ENCODE measurements at places on chromosomes 4 and X. TPM values are rescaled to one million over a fixed set of nuclear protein-coding genes. Genes with fewer than 3 reads are reported as not detected.

- no peak for DNase-seq
These were observed 102.2 kb upstream of the EGFL6 start for GRCh38 chrX:13467243-13467642.

Gene EDA2R
- total RNA-seq: 1.0 TPM

GRCh38 chrX:23394421-23394820 is 59.8 kb downstream of the PTCHD1 start:
- no peak for DNase-seq

DNA sequence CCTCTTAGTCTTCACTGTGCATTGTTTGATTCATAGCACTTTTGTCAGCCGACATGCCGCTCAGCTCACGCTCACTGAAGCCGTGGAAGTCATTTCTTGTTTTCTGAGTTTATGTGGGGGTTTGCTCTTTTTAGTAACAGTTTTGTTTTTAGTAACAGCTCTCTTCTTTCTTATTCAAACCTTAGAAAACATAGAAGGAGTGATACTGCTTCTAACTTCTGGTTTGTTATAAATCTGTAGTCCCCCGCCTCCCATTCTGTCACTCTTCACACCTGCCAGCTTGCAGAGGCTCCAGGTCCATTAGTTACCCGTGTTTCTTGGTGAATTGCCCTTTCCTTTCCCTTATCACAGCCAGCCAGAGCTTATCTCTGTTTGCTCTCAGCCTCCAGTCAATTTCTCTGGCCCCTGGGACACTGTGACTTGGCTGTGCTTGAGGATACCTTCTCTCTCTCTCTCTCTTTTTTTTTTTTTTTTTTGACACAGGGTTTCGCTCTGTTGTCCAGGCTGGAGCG is 50.5 kb downstream of the GRK4 start:
- DNase-seq: no peak

DNA sequence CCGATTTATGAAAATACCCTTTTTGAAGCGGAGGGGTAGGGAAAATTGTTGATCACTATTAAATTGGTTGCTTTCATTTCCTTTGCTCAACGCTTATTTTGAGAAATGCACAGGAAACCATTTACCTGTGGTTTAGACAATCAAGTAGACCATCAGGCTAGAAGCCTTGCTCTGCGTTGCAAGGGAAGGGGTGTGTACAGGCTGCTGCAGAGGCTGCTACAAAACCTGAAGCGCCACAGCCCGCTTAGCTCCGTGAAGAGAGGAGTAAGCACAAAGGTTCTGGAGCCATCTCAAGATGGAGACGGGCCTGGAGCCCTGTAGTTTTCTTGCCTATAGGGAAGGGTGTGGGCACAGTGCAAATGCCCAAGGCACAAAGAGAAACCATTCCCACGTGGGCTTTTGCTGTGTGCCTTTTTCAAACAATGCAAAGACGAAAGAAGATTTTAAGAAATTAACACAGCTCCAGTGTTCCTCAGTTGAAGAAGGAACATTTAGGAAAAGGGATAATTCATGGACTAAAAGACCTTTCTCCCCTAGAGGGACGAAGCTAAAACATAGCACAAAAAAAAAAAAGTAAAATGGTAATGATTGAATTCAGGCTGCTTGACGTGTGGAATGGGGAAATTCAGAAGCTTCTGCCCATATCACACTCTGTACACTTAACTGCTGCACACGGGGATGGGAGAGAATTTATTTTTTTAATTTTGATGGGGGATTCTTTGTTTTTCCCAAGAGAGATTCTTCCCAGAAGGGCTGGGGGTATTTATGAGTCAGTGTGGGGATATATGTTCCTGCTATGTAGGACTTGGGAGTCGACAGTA is 3.5 kb downstream of the TMSB4X start:
- peak; percentile 55 for DNase-seq

DNA sequence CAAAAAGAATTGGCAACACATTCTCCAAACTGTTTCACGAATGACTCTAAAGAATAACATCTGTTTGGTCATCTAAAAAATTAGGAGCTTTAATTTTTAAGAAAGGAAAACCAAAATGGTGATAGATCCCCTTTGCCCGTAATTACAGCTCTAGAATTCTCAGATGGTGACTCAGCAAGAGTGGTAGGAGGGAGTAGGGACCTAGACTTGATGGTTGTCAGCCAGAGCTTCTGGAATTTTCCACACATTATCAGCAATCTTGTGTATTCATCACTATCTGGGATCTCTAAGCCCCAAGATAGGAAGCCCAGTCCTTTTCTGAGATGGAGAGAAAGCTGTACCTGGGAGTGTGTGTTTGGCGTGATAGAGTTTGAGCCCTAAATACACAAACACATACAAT is 103.9 kb upstream of the RAB40AL start:
- DNase-seq: no peak

DNA sequence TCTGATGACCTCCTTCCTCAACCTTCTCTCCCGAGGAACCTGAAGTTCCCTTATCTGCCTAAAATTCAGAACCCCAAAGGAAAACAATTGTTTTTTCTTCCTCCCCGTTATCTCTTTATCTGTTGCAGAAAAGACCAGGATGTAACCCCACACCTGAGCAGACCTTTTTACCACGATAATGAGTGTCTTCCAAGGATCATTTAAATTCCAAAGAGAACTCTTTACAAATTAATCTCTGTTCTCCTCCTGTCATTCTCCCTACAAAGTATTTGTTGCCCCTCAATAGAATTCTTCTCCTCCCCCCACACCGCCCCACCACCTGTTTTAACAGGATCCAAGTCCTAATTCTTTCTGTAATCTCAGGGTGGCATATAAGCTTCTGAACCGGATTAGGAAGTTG is 78.5 kb upstream of the NLGN4X start:
- no peak for DNase-seq

GRCh38 chr4:133157460-133158160 is 8.5 kb downstream of the PCDH10 start:
- DNase-seq: no peak

Gene MUC7
- total RNA-seq: not detected

Gene CLDN2
- total RNA-seq: 0.10 TPM

Gene MTNR1A
- total RNA-seq: not detected

DNA sequence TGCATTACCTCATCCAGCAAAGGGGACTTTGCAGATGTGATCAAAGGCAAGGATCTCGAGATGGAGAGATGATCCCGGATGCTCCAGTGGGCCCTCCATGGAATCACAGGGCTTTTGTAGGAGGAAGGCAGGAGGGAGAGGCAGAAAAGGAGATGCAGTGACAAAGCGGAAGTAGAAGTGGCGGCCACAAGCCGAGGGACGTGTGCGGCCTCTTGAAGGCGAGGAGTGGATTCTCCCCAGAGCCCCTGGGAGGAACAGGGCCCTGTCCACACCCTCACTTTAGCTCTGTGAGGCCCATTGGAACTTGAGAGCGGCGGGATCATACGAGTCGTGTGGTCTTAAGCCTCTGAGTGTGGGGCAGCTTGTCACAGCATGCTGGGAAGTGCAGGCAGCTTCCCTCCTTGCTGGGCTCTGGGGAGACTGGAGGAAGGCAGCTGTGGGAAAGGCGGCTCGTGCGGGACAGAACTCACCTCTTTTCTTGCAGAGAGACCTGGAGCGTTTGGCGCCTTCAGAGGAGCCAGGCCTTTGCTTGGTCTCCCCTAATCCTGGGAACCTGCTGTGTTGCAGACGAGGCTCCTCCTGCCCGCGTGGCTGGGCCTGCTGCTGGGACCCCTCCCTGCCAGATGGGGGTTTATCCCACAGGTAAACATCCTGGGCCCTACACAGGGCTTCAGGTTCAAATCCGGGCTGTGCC is 10.2 kb downstream of the SH3TC1 start:
- no peak for DNase-seq

GRCh38 chrX:6464726-6465125 is 70.2 kb downstream of the VCX3A start:
- DNase-seq: no peak

- no peak for DNase-seq
These were observed 77.6 kb downstream of the SNX25 start for GRCh38 chr4:185287031-185287430.

Gene PCSK1N
- total RNA-seq: 9.8 TPM

Gene GLUD2
- 1.9 TPM for total RNA-seq

- no peak for DNase-seq
These were observed 52.6 kb upstream of the SOD3 start for GRCh38 chr4:24742773-24743172.

GRCh38 chrX:103498786-103499185 is 20.5 kb downstream of the RAB40A start:
- DNase-seq: no peak

DNA sequence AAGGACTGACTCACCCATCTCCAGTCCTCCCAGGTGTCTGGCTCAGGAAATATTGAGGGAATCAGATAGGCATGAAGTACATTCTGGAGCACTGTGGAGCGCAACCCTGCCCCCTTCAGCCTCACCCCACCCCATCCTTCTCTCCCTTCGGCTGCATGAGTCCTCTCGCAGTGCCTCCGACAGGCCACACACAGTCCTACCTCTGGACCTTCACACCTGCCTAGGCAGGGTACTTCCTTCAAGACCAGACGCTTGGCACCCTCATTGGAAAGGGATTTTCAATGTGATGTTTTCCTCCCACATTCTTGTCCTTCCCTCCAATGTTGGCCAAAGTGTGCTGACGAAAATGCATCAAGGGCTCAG is 26.8 kb upstream of the PPP2R2C start:
- no peak for DNase-seq

DNA sequence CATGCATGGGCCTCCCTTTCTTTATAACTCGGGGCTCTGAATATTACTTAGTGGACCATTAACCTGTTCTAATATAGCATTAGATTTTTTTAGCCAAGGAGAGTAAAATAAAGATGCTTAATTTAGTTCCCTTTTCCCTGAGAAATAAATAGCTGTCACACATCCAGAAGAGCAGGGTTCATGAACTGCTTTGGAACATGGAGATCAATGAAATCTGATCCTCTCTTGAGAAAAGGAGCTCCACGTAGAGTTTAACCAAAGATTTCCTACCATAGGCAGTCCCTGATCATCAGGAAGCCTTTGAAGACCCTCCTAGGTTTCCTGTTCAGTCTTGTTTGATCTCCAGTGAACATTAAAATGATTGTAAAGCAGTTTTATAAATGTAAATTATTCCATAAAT is 8.5 kb upstream of the PCDH19 start:
- DNase-seq: no peak

GRCh38 chr4:119898211-119898610 is 168.4 kb downstream of the MAD2L1 start:
- no peak for DNase-seq

Gene GNRHR
- not detected for total RNA-seq

DNA sequence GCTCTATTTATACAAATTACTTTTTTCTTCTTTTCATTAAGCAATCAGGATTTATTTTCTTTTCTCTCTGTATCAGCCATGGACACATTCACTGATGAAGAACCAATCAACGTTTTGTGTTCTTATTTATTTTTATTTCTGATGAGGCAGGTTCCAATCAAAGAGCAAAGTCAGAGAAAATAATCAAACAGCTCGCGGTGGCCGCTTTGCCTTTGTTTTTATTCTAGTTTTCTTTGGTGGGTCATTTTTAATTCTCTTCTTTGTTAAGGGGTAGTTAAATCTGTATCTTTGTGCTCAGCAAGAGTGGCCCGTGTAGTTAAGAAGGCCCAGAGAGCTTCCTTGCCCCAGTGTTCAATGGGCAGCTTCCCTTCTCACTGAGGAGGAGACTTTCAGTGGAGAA is 71.4 kb downstream of the FBXO8 start:
- DNase-seq: no peak

DNA sequence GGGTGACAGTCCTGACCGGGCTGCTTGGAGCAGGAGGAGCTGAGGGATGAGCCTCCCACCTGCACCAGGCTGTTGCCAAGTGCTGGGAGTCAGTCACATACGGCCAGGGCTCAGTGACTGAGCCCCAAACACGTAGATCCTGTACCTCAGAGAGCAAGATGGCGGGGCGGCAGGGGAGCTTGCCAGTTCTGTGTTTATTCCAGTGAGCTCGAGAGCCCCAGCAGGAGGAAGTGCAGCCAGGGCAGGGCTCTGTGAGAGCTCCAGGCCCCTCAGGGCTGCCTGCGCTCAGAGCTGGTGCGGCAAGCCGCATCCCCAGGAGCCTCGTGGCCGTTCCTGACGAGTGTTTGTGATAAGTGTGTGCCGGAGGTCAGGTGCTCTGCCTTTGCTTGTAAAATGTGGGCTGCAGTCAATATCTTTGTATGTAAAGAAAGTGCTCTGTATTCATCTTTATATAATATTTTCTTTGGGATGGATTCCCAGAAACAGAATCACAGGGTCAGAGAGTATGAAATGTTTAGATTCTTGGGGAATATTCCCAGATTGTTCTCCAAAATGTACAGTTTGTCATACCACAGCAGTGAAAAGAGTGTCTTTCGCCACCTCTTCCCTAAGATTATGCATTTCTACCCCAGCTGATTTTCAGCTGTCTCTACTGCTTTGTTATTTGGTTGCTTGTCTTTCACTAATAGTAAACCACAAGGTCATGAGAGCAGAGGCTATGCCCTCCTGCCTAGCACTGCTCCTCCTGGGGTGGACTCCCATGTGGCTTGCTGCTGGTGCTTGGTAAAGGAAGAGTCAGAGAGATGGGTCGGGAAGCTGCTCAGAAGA is 50.3 kb downstream of the NELFA start:
- DNase-seq: no peak

Gene TMEM129
- 48.4 TPM for total RNA-seq

DNA sequence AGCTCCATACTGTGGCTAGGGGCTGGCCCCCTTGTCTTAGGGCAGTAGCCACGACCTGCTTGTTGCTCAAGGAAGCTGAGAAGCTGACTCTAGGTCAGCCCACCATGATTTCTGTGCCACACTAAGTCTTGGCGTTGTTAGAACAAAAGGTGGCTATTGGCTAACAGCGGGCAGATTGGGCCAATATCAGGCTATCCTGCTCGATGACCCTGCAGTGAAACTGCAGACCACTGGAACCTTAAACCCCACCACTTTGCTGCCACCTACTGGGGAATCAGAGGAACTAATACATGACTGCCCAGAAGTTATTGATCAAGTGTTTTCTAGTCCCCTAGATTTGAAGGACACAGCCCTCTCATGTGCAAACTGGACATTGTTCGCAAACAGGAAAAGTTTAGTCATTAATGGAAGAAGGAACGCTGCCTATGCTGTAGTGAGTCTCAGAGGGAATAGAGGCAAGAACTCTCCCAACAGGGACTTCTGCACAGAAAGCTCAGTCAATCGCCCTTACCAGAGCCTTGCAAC is 17.0 kb upstream of the PAPSS1 start:
- peak; percentile 22 for DNase-seq

DNA sequence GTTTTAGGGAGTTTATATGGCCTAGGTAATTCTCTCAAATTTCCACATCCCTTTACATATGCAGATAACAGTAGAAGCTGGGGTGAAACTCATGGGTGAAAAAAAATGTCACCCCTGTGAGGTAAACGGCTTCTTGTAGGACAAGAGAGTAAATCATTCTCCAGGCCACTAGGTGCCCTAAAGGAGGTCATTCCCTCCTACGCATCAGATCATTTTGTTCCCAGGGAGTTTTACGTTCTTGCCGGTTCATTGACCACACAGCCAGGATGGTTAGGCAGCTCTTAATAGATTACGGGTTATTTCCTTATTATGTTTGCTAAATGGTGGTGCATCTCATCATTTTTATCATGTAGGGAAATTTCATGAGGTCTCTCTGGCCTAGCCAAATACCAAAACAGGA is 225.8 kb upstream of the NOCT start:
- no peak for DNase-seq

- DNase-seq: no peak
These were observed 156.9 kb upstream of the NAP1L5 start for GRCh38 chr4:88854481-88854880.

GRCh38 chr4:155544547-155544946 is 122.1 kb upstream of the GUCY1A1 start:
- peak; percentile 37 for DNase-seq

Data from left cardiac atrium (tissue), 4 donors.